Hematopoietic multipotent progenitor cell (in vitro differentiated cells): ENCODE measurements at places on chromosomes 6 and 20.

GRCh38 chr6:117329926-117330325, 64.6 kb downstream of the VGLL2 start:
- DNase-seq = no peak

DNA sequence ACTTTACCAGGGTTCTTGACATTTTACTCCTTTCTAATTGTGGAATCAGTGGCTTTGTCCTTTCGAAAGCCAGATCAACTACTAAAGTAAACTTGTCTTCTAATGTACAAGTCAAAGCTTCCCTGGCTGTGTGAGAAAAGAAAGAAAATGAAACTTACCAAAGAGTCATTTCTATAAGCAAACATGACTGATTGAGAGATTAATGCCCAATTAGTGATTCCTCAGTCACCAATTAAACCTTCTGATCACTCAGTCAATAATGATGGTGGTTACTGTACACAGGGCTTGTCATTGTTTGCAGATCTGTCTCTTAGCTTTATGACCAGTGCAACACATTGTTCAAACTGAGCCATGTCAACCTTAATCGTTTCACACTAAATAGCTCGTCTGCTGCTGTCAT, 1168.4 kb upstream of the CITED2 start:
- no peak for DNase-seq

DNA sequence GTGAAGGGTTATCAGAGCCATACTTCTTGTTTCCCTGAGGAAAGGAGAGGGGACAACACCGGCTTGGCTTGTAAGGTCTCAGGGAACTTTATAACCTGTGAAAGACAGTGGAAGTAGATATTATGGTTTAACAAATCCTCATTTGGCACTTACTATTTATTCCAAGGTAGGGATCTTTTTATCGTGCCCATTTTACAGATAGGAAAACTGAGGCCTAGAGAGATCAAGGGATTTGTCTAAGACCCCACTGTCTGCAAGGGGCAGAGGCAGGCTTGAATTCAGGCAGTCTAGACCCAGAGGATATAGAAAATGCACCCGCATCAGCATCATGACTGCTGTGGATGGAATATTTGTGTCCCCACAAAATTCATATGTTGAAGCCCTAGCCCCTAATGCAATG, 118.4 kb upstream of the CST7 start:
- no peak for DNase-seq

- no peak for DNase-seq
Measured at GRCh38 chr6:52022675-52023074, 64.7 kb downstream of the PKHD1 start.

GRCh38 chr6:52227495-52227894, 16.8 kb downstream of the IL17F start:
- DNase-seq = no peak

GRCh38 chr20:23128461-23129125, 42.5 kb upstream of the CD93 start:
- no peak for DNase-seq

- DNase-seq = no peak
Measured at GRCh38 chr6:157213907-157214565, 109.3 kb downstream of the TMEM242 start.

DNA sequence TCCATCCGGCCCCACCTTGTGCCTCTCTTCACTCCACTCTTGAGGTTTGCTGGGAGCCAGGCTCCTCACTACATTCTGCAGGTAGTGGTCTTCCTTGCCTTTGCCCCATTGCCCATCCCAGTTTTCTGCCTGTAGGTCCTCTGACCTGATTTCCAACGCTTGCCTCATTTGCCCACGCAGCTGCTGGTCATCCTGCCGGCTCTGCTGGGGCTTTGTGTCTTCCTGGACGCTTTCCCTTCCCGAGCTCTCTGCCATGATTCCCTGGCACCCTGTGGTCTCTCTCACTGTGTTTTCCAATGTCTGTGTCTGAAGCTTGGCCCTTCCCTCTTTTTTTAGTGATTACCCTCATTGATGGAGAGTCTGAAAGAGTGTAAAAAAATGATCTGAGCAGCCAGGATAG, 451.6 kb downstream of the UTRN start:
- DNase-seq = no peak

- no peak for DNase-seq
Measured at GRCh38 chr6:33237741-33238140, 29.4 kb downstream of the RING1 start.

DNA sequence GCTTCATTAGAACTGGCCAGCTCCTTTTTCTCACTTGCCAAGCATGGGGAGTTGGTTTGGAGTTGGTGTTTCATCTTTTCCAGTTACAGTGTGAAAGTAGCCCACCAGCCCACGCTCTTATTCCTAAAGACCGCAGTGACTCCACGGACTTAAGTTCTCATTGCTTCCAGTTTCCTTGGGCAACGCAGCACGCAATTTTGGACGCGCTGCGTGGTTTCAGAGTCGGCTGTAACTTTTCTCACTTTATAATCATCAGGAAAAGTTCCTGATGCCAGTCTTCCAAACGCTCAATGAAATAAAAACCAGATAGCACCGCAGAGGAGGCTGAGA, 381 bp upstream of the PEX7 start:
- DNase-seq = no peak
